KG1 (cell line): ENCODE measurements at places on chromosomes 3 and 15.

GRCh38 chr3:143668924-143669790, 179.1 kb downstream of the SLC9A9 start:
- no peak for DNase-seq

DNA sequence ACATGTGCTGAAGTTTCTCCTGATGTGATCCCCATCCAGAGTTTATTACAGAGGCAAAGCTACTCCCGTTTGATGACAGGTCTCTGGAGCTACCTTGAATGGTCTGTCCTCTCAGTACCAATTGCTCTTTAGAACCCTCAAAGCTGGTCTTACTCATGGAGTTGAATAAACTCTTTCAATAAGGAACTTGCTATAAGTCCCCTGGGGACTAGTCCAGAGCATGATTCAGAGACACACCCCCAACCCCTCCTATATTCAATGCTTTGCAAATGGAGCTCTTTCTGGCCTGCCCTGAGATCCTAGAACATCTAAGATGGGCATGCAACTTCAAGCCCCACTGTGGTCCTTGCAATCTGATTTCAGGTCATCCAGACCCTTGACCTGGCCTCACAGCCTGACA, 23.9 kb upstream of the TPM1 start:
- DNase-seq, result no peak

DNA sequence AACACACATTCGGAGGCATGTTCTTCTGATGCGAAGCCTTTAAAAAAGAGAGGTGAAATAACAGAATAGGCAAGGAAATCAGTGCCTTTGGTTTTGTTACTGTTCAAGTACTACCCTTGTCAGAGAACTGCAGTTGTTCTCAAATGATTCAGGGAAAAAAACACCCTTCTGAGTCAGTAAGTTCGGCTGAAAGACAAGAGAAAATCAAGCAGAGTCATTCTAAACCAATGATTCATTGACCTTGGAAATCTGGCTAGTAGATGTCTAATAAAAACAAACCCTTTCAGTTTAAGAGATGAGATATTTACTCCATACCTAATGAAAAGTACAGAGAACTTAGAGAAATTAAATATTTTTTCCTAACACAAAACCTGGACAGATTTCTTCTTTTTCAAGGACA, 72.7 kb upstream of the ABI3BP start:
- no peak for DNase-seq

- no peak for DNase-seq
Observed at GRCh38 chr3:16551342-16551976, 38.0 kb upstream of the RFTN1 start.

GRCh38 chr15:85443593-85444087, 63.2 kb downstream of the AKAP13 start:
- DNase-seq, result no peak

GRCh38 chr15:87648278-87648677, 608.3 kb downstream of the NTRK3 start:
- DNase-seq, result no peak

DNA sequence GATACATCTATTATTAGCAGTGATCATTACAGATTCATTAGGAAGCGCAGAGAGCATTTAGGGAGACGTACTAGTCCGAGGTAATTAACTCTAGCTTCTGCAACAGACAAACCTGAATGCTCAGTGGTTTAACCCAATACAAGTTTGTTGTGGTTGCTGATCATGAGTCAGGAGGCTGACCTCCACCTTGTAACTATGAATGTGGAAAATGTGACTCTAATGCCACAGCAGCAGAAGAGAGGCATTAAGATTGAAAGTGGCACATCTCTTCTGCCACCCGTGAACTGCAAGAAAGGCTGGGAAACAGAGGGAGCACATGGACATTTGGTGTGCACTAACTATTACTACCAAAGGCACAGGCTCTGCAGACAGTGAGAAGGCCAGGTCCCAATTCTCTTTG, 71.2 kb upstream of the C3orf80 start:
- no peak for DNase-seq

DNA sequence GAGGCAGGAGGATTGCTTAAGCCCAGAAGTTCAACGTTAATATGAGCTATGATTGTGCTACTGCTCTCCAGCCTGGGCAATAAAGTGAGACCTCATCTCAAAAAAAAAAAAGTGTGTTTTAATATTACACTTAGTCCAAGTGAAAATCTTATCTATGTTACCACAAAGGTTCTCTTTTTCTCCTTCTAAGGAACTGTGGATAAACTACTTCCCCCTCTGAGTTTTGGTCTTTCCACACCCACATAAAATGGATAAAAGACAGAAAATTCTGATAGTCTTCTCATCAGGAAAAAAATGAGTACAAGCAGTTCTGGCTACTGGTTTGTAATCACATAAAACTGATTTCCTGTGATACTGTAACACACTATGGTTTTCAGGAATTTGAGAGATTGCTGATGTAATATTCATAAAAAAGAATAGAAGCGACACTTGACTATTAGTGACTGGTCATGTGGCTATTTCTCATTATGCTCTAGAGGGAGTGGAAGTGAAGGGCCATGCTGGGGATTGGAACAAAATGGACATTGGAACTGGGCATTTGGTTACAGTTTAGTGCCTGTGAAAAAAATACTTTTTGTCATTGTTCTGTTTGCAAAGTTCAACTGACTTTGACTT, 68.2 kb downstream of the RYR3 start:
- no peak for DNase-seq
